Fibroblast of upper back skin (primary cell): ENCODE measurements at places on chromosomes 2 and 18.

DNA sequence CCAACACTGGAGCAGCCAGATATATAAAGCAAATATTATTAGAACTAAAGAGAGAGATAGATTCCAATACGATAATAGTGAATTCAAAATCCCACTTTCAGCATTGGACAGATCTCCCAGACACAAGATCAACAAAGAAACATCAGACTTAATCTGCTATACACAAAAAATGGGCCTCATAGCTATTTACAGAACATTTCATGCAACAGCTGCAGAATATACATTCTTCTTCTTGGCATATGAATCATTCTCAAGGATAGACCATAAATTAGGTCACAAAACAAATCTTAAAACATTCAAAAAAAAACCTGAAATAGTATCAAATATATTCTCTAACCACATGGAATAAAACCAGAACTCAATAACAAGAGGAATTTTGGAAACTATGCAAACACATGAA, 23.8 kb upstream of the BAZ2B start:
- peak; percentile 42 for DNase-seq

DNA sequence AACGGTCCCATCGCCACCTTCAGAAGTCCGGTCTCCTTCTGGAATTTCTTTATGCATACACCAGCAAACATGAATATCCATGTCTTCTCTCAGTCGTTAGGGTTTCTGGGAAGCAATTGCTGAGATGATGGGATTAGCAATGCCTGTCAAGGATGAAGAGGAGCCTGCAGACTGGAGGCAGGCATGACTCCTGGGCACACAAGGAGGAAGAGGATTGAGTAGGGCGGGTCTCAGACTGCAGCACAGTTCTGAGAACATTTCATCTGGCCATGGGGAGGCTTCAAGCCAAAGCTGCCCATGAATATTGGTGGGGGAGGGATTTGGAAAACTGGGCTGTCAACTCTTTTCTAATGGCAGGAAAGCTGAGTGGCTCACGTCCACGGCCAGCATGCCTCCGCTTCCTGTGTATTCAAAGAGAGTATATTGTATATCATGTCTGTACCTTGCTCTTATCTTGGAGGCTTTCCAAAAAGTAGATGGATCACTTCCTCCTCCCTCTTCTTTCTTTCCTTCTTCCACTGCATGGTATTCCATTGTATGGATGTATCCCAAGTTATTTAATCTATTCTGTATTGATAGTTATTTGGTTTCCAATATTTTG, 24.5 kb downstream of the MC2R start:
- no peak for DNase-seq

- no peak for DNase-seq
Observed at GRCh38 chr2:208319391-208319790, 53.3 kb downstream of the PIKFYVE start.

- DNase-seq = no peak
Observed at GRCh38 chr2:191243154-191243553, 2.0 kb upstream of the MYO1B start.

GRCh38 chr2:43194121-43194869, 32.1 kb downstream of the ZFP36L2 start:
- DNase-seq = no peak

DNA sequence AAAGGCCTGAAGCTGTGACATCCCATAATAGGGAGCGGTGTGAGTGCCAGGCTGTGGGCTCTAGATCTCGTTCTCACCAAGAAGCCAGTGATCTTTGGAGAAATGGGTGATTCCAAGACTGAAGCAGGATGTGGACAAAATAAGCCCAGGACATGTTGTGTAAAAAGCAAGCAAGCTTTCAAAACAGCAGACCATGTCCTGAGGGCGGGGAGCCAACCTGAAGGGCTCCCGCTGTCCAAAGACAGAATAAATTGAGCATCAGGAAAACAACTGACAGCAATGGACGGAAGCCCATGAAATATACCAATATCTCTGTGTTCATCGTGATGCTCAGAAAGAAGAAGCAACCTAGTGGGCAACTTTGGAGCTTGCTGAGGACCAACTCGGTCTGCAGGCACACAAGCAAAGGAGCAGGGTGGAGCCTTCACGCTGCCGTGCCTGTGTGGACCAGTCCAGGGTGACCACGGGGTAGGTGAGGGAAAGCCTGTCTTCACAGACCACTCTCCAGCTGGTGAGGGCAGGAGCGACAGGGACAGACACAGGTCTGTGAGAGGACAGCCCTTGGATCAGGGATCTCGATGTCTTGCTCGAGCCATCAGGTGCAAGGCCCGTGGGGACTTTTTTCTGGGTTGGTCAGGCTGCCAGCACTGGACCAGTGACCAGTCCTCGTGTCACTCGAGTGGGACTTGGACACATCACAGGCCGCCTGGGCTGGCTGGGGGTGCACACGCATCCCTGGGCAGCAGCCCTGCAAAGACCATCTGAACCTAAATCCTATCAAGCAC, 21.5 kb downstream of the MTERF4 start:
- no peak for DNase-seq

DNA sequence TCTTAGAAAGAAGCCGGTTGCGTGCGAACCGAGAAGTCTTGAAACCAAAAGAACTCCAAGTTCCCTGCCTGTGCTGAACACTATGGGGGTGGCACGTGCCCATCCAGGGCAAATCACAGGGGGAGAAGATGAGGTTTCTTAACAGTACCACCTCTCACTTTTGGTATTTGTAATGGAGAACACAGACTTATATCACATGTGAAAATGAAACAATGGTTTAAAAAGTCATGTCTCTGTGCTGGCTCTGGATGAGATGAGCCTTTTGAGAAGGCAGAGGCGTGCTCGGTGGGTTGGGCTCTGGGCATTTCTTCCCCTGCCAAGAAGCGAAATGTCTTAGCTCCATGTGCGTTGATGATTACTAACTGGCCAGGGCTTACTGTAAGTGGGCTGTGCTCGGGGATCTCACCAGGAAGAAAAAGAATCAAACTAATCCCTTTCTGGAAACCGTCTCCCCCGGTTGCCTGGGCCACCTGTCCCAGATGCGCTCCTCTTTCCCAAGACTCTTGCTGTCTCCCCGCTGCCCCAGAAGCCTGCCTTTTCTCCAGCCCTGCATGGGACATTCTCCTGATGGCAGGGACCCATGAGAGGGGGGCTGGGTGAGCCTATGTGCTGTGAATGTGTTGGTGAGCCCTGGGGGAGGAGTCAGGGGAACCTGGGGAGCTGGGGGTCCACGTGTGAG, 252.9 kb downstream of the PRKCE start:
- DNase-seq = no peak

DNA sequence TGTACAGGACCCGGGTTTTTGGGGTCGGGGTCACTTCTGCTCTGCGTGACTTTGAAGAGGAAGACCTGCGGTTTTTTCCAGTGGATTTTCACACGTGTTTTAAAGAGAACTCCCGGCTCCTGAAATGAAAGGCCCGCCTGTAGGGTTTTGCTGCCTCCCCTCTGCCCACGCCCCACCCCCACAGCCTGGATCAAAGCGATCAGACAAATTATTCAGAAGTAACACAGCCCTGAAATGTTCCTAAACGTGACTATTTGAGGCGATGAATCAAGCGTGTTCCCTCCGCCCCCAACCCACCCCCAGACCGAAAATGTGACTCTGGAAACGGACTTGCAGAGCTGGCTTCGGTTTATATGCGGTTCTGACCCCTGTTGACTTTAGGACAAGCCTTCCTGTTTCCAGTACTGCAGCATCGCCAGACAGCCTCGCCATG, 28.7 kb upstream of the SMIM21 start:
- no peak for DNase-seq

GRCh38 chr2:206876216-206876860, 63.0 kb upstream of the CPO start:
- DNase-seq = no peak

- peak; percentile 55 for DNase-seq
Observed at GRCh38 chr2:24105816-24106215, 17.3 kb downstream of the PFN4 start.

DNA sequence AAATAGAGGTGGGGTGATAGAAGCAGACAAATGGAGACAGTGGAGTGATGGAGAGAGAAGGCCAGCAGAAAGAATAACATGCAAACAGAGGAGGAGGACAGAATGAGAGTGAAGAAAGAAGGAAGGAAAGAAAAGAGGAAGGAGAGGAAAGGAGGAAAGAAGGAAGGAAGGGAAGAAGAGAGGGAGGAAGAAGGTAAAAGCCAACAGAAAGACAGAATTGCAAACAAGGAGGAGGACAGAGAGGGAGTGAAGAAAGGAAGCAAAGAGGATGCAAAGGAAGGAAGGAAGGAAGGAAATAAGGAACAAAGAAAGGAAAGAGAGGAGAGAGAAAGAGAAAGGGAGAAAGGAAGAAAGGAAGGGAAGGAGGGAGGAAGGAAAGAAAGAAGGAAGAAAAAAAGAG, 444.0 kb downstream of the IRS1 start:
- DNase-seq = no peak

DNA sequence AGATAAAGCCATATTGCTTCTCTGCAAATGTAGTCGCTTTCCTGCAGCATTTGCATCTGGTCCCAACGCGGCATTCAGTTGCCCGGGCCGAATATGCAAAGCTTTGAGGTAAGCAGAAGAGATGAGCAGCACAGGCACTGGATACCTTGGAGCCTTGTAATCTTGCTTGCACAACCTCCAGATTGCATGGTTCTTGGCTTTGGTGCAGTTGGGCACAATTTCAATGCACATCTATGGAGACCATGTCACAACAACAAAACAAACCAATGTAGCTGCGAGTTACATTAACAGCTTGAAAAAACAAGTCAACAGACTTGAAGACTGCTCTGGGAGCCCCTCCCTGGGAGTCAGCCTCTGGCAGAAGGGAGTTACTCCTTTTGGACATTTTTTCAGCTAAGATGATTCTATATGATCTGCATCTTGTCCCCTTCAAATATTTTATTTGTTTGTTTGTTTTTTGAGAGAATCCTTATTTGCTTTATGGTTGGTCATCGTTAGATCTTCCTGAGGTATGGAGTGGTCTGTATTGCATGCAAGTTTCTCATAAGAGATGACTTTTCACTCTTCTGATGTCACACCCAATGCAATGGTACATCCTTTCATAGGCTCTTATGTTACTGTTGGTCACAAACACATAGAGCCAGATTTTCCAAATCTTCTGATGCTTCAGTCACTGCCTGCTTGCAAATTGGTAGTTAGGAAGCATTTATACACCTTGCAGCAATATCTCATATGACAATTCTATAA, 113.5 kb downstream of the EFEMP1 start:
- DNase-seq = no peak

- DNase-seq = peak; percentile 97
Observed at GRCh38 chr2:234146087-234146826, 95.8 kb downstream of the SPP2 start.

DNA sequence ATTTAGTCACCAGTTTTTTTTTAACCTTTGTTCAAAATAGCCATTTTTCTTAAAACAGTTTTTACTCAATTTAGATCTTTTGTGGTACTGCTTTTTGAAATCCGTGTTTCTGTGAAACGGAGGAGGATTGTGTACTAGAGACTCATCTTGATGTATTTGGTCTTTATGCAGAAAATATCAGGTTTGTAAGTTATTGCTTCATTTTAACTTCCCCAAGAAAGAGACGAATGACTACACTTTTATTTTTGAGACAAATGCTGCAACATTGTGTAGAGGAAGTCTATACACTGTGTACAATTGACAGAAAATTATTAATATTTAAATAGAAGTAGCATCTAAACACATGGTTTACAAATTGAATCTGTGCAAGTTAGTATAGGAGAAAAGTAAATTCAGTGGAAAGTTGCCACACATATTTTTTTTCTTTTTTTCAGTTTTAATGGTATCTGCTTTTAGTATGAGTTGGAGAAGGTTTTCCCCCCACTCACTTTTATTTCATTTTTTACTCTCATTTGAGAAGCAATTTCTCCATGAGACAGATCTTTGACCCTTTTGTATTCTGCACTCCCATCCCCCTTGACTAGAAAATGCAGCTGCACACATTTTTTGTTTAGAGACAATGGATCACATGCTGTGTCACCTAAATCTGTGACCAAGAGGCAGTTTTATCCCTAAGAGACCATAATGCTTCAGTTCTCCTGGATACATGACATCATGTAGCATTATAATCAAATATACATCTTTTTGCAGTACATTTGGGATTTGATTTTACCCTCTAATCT, 200.8 kb upstream of the STON1 start:
- no peak for DNase-seq

GRCh38 chr2:211077216-211077767, 520.9 kb downstream of the CPS1 start:
- DNase-seq = no peak

- DNase-seq = no peak
Observed at GRCh38 chr2:105113616-105114291, 75.9 kb downstream of the MRPS9 start.
